ENCODE measurements at places on chromosomes 1 and 21. TPM values are rescaled to one million over a fixed set of nuclear protein-coding genes. Genes with fewer than 3 reads are reported as not detected.
A peak's percentile ranks its signal among the peaks of the same experiment; 100 is the strongest.

DNA sequence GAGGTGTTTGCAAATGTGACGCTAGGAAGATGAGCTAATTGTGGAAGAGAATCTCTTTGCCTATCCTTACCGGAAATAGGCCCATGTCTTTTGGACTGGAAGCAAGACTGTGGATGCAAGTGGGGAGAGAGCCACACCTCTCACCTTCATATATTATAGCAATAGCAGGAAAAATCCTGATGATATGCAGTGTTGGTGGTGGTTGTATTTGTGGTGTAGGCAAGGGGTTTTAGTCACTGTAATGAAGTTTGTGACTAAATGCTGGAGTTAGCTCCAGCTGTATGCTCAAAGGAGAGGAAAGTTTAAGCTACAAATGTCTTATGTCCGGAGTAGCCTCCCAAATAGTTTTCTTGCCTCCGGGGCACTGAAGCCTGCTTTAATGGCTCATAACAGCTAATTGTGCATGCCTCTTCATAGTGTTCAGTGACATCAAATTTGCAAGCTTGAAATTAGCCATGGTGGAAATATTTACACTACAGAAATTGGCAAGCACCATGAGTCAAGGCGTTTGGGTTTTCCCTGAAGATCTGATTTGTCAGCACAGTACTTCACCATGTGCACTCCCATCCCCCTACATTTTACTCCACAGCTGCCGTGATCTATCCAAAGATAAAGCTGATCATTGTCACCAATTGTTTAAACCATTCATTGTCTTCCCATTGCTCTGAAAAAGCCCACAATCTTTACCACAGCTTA is 102.6 kb upstream of the ZNF644 start:
- H3K4me1 ChIP-seq: no peaks in the 10 kb centered on the region
- H3K27me3 ChIP-seq: peaks cover 2% of the 10 kb centered on the region
- no peak overlapping the region for H3K27ac ChIP-seq
- H3K36me3 ChIP-seq: no peaks in the 10 kb centered on the region
- no peak for DNase-seq
- H3K4me3 ChIP-seq: no peak overlapping the region

DNA sequence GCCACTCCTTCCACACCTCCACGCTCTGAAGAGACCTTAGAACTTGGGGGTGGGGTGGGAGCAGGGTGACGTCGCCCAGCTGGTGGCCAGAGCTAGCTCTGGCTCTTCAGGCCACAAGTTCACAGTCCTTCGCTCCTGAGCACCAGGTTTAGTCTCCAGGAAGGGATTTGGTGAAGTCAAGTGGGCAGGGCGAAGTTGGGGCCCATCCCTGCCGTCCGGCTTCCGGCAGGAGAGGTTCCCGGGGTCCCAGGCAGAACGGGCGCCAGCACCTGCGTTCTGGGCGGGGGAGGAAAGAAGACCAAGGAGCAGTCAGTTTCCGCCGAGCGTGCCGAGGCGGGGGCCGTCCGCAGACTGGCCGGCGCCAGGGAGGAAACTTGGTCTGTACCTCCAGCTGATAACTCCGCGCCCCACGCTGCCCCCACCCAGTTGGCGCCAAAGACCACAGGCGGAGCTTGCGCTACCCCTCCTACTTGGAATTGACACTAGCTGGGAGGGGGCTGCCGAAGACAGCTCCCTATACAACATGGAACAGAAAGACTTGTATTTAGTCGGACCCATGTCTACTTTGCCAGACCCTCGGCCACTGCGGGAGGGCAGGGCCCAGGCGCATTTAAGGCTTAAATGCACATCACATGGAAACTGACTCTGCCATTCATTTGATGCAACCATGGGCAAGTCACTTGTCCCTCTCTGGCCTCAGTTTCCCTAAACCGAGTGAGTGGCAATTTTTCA is 995 bp downstream of the ID3 start:
- peaks cover 81% of the 10 kb centered on the region for H3K4me1 ChIP-seq
- H3K36me3 ChIP-seq: no peaks in the 10 kb centered on the region
- peaks cover 62% of the 10 kb centered on the region for H3K27me3 ChIP-seq
- H3K27ac ChIP-seq: no peak overlapping the region

DNA sequence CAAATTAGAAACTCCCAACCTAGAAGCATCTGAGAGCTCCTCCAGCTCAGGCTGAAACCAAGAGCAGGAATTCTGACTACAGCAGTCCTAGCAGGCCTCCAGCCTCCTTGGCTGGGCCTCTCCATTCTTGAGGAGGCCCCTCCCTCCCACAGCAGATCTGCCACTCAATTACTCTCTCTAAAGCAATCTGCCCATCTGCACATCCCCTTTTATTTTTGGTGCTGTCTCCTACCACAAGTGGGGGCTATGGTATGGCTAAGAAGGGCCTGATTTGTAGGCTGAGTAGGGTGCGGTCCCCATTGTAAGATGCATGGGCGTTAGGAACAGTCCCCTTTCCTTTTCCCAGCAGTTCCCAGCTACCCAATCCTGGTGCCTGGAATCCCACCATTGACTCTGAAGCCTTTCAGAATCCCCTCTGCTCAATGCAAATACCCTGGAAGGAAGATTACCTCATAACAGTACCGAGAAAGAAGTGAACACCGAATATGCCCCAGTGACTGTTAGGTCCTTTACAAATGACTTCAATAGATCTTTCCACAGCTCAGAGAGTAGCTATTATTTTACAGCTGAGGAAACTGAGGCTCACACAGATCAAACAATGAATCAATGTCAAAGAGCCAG is 11.6 kb upstream of the TTC39A start:
- no peak overlapping the region for H3K4me3 ChIP-seq
- H3K4me1 ChIP-seq: peaks cover 22% of the 10 kb centered on the region
- H3K36me3 ChIP-seq: no peaks in the 10 kb centered on the region
- no peak overlapping the region for H3K27ac ChIP-seq
- peaks cover 49% of the 10 kb centered on the region for H3K27me3 ChIP-seq
- no peak for DNase-seq

DNA sequence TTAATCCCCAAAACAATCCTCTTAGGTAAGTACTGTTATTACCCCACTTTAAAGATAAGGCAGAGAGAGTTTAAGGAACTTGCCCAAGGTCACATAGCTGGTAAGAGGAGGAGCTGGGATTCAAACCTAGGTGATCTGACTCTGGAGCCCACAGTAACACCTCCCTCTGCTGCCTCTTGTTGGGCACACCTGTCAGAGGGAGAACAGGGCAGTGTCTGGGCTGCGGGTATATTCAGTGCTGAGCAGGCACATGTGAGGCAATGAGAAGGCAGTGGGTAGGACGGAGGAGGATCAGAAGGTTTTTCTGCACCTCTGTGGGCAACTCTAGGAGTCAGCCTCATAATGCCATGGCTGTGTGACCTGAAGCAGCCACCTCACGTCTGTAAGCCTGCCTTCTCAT is 1.8 kb downstream of the HPCA start:
- DNase-seq: no peak
- peaks cover 17% of the 10 kb centered on the region for H3K4me1 ChIP-seq
- H3K27me3 ChIP-seq: peaks cover 90% of the 10 kb centered on the region
- H3K36me3 ChIP-seq: no peaks in the 10 kb centered on the region

DNA sequence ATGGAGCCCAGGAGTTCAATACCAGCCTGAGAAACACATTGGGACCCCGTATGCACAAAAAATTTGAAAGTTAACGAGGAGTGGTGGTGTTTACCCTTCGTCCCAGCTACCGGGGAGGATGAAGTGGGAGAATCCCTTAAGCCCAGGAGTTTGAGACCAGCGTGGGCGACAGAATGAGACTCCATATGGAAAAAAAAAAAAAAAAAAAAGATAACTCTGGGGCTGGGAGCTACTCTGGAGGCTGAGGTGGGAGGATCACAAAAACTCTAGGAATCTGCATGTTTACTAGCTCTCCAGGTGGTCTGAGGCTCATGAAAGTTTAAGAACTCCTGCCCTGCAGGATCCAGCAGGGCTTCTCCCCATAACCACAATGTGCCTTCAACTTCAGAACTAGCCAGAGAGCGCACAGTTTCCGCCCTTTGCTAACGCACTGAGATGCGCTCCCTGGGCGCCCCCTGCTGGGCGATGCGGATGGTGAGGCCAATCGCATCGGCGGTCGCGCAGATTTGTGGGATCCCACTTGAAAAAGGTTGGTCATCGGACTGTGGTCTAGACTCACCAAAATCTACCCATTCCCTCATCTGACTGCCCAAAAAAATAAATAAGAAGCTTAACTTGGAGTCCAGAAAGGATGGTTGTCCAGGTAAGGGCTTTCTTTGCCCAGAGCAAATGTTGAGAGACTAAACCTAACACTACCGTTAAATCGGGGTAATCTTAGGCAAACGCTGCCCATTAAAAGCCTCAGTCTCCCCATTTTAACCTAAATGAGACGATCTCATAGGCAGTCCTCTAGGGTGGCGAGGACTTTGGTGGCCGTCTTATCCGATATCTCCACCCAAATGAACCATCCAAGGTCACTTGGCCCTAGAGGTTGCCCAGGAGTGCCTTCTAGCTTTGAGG is 8.8 kb downstream of the ZNF683 start:
- peak overlapping the region; percentile 71 for H3K4me3 ChIP-seq
- no peak overlapping the region for H3K27ac ChIP-seq
- H3K4me1 ChIP-seq: peaks cover 30% of the 10 kb centered on the region

GRCh38 chr1:77282866-77283539 is 1.2 kb downstream of the AK5 start:
- H3K4me1 ChIP-seq: peaks cover 9% of the 10 kb centered on the region
- H3K4me3 ChIP-seq: peak overlapping the region; percentile 77
- peaks cover 66% of the 10 kb centered on the region for H3K27me3 ChIP-seq

GRCh38 chr1:201693890-201694607 is 134.9 kb upstream of the IPO9 start:
- peak; percentile 66 for DNase-seq
- no peaks in the 10 kb centered on the region for H3K27me3 ChIP-seq

DNA sequence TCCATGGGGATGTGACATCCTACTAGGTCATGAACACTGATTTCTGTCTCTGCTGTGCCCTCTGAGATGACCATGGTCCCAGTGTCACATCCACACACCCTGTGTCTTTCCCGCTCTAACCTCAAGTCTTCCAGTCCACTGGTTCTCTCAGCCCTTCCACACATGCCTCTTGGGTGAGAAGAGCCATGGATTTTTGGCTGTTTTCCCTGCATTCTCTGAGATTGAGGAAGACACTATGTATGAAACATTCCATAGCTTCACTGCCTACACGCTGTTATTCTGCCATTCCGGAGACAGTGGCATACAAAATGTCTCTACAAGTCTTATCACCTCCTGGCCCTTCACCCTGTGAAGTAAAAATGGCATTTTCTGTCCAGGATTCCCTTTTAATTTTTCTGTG is 247.3 kb downstream of the BACH1 start:
- no peak overlapping the region for H3K4me3 ChIP-seq
- no peaks in the 10 kb centered on the region for H3K36me3 ChIP-seq
- H3K4me1 ChIP-seq: no peaks in the 10 kb centered on the region
- no peaks in the 10 kb centered on the region for H3K27me3 ChIP-seq
- H3K27ac ChIP-seq: no peak overlapping the region
- no peak for DNase-seq

DNA sequence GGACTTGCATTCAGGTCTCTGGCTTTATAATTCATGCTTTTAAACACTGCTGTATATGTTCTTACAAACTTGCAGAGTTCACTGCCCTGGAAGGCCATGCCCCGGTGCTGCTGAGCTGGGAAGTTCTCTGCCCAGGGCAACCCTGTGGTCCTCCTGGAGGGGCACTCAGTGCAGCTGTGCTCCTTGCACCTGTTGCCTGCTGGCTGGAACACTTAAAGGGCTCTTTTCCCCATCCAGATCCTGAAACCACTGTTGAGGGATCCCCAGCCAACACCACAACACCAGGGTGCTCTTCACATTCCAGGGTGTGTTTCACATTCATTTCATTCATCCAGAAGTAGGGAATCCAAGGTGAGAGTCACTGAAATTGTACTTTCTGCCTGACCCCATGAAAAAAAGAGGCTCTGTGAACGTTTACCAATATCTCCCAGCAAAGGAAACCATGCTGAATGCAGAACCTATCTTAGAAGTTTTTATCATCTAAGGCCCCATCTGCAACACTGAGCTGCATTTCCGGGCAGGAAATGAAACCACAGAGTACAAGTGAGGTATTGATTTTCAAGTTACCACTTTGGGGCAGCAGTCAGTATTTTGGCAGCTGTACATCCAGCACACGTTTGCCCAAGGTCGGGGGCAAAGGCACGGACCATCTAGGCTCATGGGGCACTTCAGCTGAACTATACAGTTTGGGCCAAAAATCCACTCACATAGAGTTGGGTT is 16.4 kb upstream of the KIAA0040 start:
- no peak for DNase-seq
- H3K27me3 ChIP-seq: peaks cover 3% of the 10 kb centered on the region
- H3K27ac ChIP-seq: no peak overlapping the region
- peaks cover 2% of the 10 kb centered on the region for H3K36me3 ChIP-seq
- no peak overlapping the region for H3K4me3 ChIP-seq

- no peak overlapping the region for H3K4me3 ChIP-seq
- H3K36me3 ChIP-seq: no peaks in the 10 kb centered on the region
- no peak overlapping the region for H3K27ac ChIP-seq
- H3K27me3 ChIP-seq: no peaks in the 10 kb centered on the region
- peaks cover 19% of the 10 kb centered on the region for H3K4me1 ChIP-seq
Observed at GRCh38 chr1:216576234-216576937, 146.8 kb downstream of the ESRRG start.

- no peak overlapping the region for H3K27ac ChIP-seq
- DNase-seq: no peak
- no peak overlapping the region for H3K4me3 ChIP-seq
- no peaks in the 10 kb centered on the region for H3K36me3 ChIP-seq
- H3K4me1 ChIP-seq: no peaks in the 10 kb centered on the region
Observed at GRCh38 chr1:118927427-118928187, 60.5 kb downstream of the TBX15 start.

GRCh38 chr1:40901886-40902852 is 40.0 kb upstream of the CITED4 start:
- DNase-seq: no peak
- peaks cover 13% of the 10 kb centered on the region for H3K4me1 ChIP-seq
- H3K4me3 ChIP-seq: no peak overlapping the region
- no peaks in the 10 kb centered on the region for H3K27me3 ChIP-seq
- no peaks in the 10 kb centered on the region for H3K36me3 ChIP-seq

GRCh38 chr1:207084232-207084631 is 4.4 kb upstream of the C4BPB start:
- no peak overlapping the region for H3K27ac ChIP-seq
- H3K4me1 ChIP-seq: peaks cover 5% of the 10 kb centered on the region
- H3K27me3 ChIP-seq: peaks cover 16% of the 10 kb centered on the region
- no peak overlapping the region for H3K4me3 ChIP-seq
- no peaks in the 10 kb centered on the region for H3K36me3 ChIP-seq
- no peak for DNase-seq

DNA sequence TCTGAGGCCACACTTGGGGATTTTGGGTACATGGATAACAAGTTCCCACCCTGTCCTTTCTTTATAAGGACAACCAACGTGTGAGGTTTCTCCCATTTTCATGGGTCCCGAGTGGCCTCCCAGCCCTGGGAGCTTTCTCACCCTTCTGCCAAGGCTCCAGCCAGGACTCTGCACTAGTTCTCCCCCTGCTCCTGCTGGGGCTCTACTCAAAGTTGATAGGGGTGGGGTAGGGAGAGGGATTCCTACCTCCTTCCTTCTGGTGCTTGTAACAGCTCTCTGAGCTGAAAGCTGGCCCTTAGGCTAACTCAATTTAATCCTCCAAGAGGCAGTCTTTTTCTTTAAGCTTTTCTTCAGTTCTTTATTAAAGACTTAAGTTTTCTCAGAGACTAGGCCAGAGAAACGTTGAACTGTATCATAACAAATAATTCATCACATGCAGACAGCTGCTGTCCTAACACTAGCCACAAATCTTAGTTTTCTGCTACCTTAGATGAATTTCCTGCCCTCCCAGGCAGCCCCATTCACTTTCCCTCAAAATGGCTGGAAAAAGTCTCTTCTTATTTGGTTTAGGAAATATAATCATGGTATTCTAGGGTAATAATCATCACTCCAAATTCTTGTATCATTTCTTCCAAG is 22.4 kb upstream of the DR1 start:
- no peaks in the 10 kb centered on the region for H3K27me3 ChIP-seq
- H3K27ac ChIP-seq: no peak overlapping the region
- DNase-seq: no peak

Gene MYOM3
- not detected for total RNA-seq

Gene EPHB2
- 60.3 TPM for total RNA-seq

Gene NBPF12
- total RNA-seq: 13.7 TPM

Measured in neural crest cell (in vitro differentiated cells).